ENCODE measurements at places on chromosomes 1 and 21.
A peak's percentile ranks its signal among the peaks of the same experiment; 100 is the strongest.

DNA sequence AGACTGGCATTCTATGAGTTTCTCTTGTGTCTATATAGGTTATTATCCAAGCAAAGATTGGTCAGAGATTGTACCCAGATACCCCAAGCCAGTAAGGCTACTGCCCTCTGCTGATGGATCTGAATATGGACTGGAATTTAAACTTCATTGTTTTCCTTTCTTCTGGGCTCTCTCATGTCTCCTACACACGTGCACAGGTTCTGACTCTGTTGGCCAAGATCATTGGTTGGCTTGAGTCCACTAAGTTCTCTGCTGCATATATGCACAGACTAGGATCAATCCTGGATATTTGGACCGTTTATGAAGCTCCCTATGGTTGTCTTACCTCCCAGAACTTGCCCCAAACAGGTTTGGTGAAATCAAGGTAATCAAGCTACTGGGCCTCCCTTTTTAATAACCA lies 69.7 kb downstream of the CC2D1B start:
- DNase-seq, result peak; percentile 58

GRCh38 chr1:37883671-37884070 lies 24.3 kb upstream of the MTF1 start:
- DNase-seq, result no peak

- DNase-seq, result peak; percentile 73
Observed at GRCh38 chr1:35886577-35887431, 3.8 kb downstream of the AGO1 start.

- DNase-seq, result no peak
Observed at GRCh38 chr1:87814573-87814972, 485.9 kb downstream of the LMO4 start.

GRCh38 chr21:43758111-43758641 lies 17.9 kb downstream of the CSTB start:
- no peak for DNase-seq

GRCh38 chr1:120178799-120179756 lies 2.8 kb upstream of the SEC22B start:
- DNase-seq, result no peak

GRCh38 chr1:32094746-32095521 lies 12.9 kb upstream of the KPNA6 start:
- no peak for DNase-seq

- DNase-seq, result no peak
Observed at GRCh38 chr1:28950449-28950848, 36.1 kb downstream of the EPB41 start.

- DNase-seq, result peak; percentile 76
Observed at GRCh38 chr1:117607471-117607870, 1.6 kb downstream of the TENT5C start.

DNA sequence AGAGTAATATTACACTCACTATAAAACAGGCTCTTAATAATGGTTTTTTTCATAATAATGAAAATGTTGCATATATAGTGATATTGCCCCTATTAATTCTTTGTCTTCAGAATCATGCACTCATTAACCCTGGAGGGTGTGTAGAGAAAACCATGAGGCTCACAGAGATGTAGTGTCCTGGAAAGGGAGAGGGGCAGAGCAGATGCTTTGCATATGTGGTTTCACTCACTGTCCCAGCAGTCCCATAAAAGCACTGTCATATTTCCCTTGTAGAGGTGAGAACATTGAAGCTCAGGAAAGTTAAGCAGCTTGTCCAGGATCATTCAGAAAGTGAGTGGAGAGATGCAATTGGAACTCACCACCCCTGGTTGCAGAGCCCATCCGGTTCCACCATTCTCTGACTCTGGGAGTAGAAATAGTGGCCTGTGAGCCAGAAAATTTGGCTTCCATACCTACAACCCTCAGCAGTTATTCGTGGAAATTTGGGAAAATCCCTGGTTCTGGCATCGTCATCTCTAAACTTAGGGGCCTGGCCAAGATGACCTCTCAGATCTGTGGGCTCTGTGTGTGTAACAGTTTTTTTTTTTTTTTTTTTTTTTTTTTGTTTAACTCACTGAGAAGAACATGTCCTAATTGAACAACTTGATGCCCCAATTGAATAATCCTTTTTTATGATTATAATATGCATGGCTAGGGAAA lies 86.4 kb downstream of the RGL1 start:
- DNase-seq, result no peak

DNA sequence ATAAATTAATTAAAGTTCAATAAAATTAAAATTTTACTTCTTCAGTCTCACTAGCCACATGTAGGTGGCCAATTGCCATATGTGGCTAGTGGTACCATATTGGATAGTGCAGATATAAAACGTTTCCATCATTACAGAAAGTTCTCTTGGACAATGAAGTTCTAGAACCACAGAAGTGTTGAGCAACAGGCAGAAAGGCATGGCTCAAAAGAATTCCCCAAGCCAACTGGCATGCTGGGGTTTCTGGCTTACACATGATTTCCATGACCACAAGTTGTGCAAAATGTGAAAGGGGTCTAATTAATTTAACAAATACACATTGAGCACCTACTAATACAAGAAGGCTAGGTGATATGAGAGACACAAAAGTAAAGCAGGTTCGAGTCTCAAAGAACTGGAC lies 72.2 kb upstream of the CDC42BPA start:
- no peak for DNase-seq

- no peak for DNase-seq
Observed at GRCh38 chr1:45658171-45658570, 28.2 kb downstream of the GPBP1L1 start.

DNA sequence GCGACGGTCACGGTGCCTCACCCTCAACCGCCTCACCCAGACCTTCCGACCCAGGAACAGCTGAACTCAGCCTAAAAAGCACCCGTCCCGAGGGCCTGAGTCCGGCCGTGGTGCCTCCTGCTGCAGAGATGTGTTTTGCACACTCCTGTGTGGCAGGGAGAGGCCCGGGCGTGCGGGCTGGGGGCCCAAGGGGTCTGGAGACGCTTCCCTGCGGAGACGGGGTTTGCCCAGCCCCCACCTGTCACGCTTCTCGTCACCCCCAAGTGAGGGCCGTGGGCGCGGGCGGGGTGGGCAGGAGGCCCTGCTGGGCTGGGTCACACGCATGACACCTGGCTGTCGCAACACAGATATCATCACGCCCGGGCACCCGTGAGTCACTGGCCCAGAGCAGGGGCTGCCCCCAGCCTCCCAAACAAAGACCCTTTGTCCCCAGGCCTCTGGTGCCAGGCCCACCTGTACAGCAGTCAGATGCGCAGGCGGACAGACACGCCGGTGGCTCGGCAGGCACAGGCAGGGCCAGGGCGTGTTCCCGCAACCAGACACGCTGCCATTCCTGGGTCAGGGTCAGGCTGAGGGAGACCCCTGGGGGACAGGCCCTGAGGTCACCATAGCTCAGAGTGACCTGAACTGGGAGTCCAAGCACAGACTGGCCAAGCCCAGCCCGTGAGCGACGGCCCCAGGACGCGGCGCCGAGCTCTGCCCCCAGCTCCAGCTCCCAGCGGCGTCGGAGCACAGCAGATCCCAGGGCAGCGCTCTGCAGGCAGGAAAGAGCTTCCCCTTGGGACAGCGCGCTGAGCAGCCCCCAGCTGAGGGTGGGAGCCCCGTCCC lies 6.1 kb downstream of the B3GALT6 start:
- DNase-seq, result no peak

DNA sequence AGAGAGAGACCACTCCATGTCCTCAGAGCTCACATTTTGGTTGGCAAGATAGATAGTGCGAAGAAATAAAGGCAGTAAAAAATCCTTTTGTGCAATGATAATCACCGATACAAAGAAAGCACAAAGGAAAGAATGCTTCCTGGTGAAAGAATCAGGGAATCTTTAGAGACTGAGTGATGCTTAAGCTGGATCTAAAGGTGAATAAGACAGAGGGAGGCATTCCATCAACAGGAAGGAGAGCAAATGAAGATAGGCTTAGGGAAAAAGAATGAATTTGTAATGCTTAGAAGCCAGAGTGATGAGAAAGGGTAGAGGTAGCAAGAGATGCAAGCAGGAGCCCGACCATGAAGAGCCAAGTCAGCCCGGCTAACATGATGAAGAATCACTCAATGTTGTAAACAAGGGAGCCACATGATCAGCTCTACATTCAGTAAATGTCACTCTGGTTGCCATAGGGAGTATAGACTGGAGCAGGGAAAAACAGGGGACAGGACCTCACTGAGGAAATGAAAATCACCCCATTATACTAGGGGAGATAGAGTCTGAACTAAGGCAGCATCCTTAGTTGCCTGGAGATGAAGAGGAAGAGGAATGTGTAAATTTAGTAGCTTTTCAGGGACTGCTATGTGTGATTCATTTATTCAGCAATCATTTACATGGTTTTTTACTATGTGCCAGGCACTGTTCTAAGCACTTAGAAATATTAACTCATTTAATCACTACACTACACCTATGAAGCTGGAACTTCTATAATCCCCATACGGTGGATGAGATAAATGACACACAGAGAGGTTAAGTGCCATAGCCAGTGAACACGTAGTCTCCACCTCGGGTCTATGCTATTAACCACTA lies 402.6 kb upstream of the NFIA start:
- DNase-seq, result no peak

- no peak for DNase-seq
Observed at GRCh38 chr1:41448821-41449220, 35.7 kb downstream of the EDN2 start.

- DNase-seq, result peak; percentile 15
Observed at GRCh38 chr1:240687820-240688219, 75.9 kb upstream of the GREM2 start.

DNA sequence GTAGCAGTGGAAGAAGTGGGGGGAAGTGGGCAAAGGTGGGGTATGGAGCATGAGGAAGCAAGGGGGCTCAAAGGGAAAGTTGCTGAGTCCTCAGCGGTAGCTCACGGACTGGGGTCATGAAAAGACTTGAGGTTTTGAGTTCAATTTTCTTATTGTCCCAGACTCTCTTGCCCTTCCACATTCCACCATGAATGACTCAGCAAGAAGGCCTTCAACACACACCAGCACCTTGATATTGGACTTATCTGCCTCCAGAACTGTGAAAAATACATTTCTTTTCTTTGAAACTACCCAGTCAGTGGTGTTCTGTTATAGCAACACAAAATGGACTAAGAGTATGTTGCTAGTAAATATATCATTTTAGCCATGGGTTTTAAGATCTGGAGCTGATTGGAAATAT lies 17.3 kb upstream of the RHBDL2 start:
- no peak for DNase-seq

DNA sequence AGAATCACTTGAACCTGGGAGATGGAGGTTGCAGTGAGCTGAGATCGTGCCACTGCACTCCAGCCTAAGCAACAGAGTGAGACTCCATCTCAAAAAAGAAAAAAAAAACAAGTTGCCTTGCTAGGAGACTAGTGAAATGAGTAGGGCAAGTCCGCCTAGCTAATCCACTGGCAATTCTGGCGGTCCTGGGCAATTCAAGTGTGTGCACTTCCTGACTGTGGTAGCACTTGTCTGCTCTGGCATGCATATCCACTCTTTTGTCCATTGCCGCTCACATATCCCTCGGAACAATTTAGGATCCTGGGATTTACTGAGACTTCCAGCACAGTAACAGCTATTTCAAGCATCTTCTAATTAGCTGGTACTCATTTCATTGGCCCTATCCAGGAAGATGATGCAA lies 426.3 kb upstream of the ADGRL2 start:
- DNase-seq, result no peak

DNA sequence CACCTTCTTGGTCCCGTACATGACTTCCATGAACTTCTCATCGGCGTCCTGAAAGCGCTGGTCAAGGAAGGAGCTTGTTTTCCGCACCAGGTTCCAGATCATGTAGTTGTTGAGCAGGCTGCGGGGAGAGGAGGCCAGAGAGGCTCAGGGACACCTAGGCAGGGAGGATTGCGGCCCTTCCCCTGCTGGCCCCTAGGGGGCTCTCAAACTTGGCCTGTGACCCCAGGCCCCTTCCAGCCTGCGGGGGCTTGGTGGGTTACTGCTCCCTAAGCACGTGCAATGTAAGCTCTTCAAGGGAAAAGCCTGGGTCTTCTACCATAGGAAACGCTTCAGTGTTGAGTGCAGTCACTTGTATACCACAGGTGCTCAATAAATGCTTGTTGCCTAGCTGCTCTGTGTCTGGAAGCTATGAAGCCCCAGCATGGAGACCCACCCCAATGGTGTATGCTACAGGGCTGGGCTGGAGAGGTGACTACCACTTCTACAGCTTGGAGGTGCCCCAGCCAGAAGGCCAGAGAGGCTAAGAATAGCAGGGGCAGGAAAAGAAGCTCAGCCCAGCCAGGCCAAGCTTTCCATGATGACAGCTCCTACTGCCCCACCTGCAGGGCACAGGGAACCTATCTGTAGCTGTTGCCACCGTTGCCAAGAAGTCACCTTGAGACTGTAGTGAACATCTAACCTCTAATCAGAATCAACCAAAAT lies 45.1 kb downstream of the ECE1 start:
- DNase-seq, result no peak

- no peak for DNase-seq
Observed at GRCh38 chr1:180952657-180953013, 39.9 kb downstream of the KIAA1614 start.

- DNase-seq, result no peak
Observed at GRCh38 chr1:101008229-101008834, 17.3 kb downstream of the DPH5 start.

DNA sequence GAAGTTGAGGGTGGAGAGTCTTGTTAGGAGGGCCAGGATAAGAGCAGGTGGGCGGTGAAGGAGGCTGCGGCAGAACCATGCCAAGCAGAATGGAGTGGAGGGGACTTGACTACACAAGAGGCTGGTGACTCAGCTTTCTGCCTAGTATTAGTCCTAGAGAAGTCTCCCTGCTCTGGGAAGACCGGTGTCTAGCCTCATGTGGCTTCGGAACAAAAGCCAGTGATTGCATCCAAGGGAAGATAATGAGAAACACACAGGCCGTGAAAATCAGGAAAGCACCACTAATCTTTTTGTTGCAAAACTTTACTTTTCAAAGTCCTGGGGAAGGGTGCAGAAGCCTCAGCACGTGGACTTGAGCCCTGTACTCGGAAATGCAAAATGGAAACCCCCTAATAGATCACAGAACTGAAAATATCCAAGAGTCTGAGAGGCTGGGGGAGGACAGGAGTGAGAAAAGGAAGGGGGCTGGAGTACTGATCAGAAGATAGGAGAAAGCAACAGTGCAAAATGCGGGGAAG lies 31.4 kb downstream of the DDR2 start:
- no peak for DNase-seq

GRCh38 chr1:158426137-158426536 lies at the start of gene OR10K2:
TSS of gene OR10K2 (minus strand) at chr1:158426237. CDS start at chr1:158420866, 5,371 bp downstream.
- DNase-seq, result no peak

GRCh38 chr1:87834941-87835340 lies 506.3 kb downstream of the LMO4 start:
- DNase-seq, result no peak

- no peak for DNase-seq
Observed at GRCh38 chr1:180921891-180922630, 9.4 kb downstream of the KIAA1614 start.

GRCh38 chr1:213303286-213303685 lies 252.2 kb downstream of the RPS6KC1 start:
- no peak for DNase-seq

- DNase-seq, result no peak
Observed at GRCh38 chr1:203556047-203556851, 62.3 kb downstream of the OPTC start.

- no peak for DNase-seq
Observed at GRCh38 chr1:53672785-53673184, 66.2 kb downstream of the GLIS1 start.

- DNase-seq, result no peak
Observed at GRCh38 chr1:184326278-184326677, 60.6 kb upstream of the C1orf21 start.
